Esophagus mucosa (tissue), 1 donor: ENCODE measurements at places on chromosomes 11 and 22. TPM values are rescaled to one million over a fixed set of nuclear protein-coding genes. Genes with fewer than 3 reads are reported as not detected.

GRCh38 chr22:23248583-23248982, 68.3 kb downstream of the BCR start:
- ATAC-seq = no peak

GRCh38 chr11:113465786-113466185, 9.4 kb downstream of the DRD2 start:
- no peak for ATAC-seq

FAM111B gene
- 9.6 TPM for total RNA-seq

DNA sequence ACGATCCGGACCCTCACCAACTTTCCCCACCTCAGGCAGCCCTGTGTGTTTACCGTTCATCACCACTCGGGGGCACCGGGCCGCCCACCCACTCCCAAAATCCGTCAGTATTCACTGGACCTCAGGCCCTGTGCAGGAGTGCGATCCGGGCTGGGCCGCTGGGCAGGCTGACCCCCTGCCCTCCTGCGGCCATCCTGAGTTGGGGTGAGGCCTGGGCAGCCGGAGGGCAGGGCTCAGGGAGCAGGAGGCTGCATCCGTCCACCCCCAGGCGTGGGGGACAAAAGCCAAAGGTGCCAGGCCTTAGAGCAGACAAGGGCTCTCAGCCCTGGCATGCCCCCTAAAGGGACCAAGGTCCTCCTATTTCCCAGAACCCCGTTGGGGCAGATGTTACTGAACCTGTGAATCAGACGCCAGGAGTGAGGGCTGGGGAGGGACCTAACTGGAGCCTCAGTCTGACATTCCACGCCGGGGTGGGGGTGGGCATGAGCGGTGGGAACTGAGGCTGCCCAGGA, 16.8 kb upstream of the TMEM191C start:
- no peak for ATAC-seq

- no peak for ATAC-seq
These were observed 55.9 kb upstream of the FGF3 start for GRCh38 chr11:69874984-69875624.

GRCh38 chr11:117466966-117467365, 139.3 kb downstream of the CEP164 start:
- ATAC-seq = no peak

- no peak for ATAC-seq
These were observed 11.2 kb upstream of the DGKZ start for GRCh38 chr11:46335890-46336562.

CTSC gene
- 86.4 TPM for total RNA-seq

DNA sequence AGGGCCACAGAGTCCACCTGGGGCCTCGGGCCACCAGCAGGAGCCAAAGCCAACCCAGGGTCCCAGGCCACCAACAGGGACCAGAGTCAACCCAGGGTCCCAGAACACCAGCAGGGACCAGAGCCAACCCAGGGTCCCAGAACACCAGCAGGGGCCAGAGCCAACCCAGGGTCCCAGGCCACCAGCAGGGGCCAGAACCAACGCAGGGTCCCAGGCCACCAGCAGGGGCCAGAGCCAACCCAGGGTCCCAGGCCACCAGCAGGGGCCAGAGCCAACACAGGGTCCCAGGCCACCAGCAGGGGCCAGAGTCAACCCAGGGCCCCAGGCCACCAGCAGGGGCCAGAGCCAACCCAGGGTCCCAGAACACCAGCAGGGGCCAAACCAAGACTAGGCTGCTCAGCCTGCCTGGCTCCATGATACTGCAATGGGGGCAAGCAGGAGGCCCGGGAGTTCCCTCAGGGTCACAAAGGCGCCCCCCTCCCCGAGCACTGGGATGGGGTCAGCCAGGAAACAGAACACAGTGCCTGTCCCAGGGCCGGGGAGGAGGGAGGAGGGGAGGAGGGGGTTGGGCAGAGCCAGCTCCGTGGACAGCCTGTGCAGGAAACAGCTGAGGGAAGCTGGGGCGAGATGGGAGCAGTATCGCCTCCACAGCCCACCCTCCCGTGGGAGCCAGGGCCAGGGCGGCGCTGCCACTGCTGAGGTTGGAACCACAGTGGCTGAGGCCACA, 62.0 kb upstream of the PRR5 start:
- peak; percentile 33 for ATAC-seq

GAS2L1 gene
- 27.7 TPM for total RNA-seq

- no peak for ATAC-seq
These were observed 77.7 kb downstream of the STIM1 start for GRCh38 chr11:3933165-3933628.

DNA sequence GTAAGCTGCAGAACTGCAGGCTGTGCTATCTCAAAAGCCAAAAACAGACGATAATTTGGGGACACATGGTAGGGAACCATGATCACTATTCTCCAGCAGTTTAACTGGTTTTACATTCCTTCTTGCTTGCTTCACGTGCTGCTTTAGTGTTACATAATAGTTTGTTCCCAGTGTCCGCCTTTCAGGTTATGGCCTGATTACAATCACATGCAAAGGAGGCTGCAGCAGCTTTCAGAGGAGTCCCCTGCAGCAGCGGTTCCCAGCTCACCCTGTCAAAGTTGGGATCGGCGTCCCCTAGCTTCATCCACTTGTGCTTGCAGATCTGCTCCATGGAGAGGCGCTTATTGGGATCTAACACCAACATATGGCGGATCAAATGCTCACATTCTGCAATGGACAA, 39.2 kb upstream of the APOA1 start:
- ATAC-seq = no peak

GRCh38 chr11:561148-562003, 606 bp downstream of the RASSF7 start:
- ATAC-seq = peak; percentile 48

DNA sequence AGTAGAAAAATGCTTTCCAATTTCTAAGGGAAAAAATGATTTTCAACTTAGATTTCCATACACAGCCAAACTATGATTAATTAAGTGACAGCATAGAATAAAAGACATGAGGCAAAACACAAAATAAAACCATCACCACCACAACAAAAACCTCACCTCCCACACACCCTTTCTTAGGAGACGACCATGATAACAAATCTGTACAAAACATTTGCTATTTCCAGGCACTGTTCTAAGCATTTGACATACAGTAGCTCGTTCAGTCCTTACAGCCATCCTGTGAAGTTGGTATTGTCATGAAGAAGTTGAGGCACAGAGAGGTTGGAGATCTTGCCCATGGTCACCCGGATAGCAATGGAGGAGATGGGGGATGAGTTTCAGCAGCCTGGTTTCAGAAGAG, 8.7 kb downstream of the SPI1 start:
- no peak for ATAC-seq

OR4A5 gene
- not detected for total RNA-seq

DNA sequence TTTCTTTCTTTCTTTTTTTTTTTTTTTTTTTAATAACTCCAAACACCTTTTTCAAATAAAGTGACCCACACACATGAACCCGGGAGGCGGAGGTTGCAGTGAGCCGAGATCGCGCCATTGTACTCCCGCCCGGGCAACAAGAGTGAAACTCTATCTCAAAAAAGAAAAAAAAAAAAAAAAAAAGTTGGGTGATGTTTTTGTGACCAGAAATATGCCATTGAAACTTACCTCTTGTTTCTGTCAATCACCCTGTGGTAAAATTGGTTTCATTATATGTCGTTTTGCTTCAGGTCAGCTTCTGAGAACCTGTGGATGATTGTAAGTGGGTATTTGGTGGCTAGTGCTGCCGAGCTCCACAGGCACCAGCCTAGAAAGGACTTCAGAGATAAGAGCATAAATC, 238.8 kb downstream of the TBC1D22A start:
- no peak for ATAC-seq

- ATAC-seq = no peak
These were observed 1862.4 kb upstream of the RAG2 start for GRCh38 chr11:38460429-38460828.

DNA sequence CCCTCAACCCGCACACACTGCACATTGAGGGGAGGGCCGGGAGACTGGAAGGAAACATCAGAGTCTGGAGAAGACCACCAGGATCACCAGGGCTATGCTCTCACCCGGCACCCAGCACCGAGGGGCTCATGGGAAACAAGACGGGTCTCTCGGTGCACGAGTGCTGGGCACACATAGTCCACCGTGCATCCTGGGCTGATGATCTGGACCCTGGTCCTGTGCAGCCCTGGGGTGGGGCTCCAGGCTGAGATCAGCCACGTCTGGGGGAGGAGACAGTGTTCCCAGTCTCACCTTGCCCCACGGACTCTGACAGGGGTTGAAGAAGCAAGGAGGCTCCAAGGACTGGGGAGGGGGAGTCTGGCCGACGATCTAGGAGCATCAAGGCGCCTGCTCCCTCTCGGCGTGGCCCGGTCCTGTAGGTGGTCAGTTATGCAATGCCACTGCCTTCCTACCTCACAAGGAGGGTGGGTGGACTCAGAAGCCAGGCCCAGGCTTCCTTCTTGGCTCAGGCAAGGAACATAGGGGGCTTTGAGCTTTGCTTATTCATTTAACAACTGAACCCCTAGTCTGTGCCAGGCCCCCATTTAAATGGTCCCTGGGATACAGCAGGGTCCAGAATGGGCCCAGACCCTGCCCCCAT, 11.4 kb upstream of the CD81 start:
- ATAC-seq = no peak

DNA sequence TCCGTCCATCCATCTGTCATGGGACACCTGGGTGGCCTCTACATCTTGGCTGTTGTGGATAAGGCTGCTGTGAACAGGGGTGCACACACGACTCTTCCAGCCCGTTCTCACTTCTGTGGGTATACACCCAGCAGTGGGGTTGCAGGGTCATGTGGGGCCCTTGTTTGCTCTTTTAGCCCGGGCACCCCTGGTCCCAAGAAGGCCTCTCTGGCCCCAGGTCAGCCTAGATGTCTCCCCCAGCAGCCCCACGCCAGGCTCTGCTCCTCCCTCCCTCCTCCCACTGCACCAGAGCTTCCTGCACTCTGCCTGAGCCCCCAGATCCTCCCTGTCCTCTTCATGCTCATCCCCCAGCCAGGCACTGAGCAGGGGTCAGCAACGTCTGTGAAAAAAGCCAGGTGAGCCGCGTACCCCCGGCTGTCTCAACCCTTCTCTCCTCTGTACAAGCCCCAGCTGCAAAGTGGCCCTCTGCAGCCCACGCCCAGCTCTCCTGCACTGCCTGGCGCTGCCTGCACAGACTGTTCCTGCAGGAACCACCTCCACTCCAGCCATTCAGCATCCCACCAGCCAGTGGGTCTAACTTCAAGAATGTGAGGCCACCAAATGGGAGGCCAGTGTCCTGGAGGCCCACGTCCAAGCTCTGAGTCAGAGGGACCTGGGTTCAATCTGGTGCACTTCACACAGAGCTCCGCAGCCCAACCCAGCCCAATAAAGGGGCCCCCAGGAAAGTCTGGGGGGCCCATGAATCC, 1508.9 kb downstream of the BRD1 start:
- ATAC-seq = no peak

DNA sequence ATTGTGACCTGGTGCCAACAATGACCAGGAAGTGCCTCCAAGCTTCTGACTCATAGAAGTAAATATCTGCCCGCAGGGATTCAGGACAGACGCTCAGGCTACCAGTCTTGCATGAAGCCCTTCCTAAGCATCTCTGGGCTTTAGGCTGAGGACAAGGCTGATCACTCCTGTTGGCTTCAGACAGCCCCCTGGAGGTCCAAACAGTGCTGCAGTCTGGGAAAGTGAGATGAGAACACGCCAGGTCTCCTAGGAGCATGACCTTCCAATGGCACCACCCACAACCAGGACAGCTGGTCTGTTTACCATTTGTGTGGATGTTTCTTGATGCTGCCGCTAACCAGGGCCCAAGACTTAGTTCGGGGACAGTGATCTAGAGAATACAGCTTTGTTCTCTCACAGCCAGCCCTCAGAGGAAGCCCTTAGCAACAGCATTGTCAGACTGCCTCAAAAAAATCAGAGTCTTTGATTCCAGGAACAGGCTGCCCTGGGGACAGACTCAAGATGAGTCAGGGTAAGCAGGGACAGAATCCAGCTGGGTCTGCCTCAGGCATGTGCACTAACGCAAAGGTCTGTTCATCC, 111.2 kb downstream of the ZNF280B start:
- ATAC-seq = no peak

GRCh38 chr11:74896311-74896710, 52.6 kb downstream of the XRRA1 start:
- no peak for ATAC-seq

GRCh38 chr22:34776817-34777216, 289.1 kb upstream of the ISX start:
- ATAC-seq = no peak

MS4A15 gene
- not detected for total RNA-seq

JAML gene
- 2.7 TPM for total RNA-seq

NAALADL1 gene
- 2.7 TPM for total RNA-seq

DNA sequence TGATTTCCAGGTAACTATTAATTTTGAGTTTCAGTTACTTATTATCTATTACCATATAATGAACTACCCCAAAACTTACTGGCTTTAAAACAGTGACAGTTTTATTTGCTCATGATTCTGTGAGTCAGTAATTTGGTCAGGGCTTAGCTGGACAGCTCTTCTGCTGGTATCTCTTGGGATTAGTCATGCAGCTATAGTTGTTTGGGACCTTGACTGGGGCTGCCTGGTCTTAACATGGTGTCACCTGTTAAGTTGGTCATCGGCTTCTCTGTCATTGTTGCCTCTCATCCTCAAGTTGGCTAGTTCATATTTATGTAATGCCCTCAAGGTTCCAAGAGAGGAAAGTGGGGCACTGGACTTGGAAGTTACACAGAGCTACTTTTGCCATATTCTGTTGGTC, 177.5 kb downstream of the TMEM135 start:
- ATAC-seq = no peak

NF2 gene
- 32.3 TPM for total RNA-seq

SLC22A25 gene
- not detected for total RNA-seq

- no peak for ATAC-seq
These were observed 103.2 kb downstream of the MICAL3 start for GRCh38 chr22:17920992-17921650.

- no peak for ATAC-seq
These were observed 54.2 kb downstream of the TEAD1 start for GRCh38 chr11:12728417-12728816.

ZBTB3 gene
- 8.0 TPM for total RNA-seq

DNA sequence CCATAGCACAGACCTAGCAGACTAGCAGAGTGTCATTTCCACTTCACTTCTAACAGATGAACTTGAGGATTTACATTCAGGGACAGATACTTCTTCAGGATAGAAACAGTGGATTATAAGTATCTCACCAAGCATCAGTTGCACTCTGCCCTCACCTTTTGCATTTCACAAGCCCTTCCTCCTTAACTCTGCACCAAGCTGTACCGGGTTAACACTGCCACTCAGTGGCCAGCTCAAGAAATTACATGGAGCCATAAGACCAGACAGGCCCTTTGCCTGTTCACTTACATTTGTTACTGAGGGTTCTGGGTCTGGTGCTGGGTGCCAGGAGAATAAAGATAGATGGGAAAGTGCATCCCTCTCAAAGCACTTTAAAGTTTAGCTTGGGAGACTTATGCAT, 309.8 kb downstream of the SHANK2 start:
- ATAC-seq = no peak

GRCh38 chr11:81596704-81597103, 1137.0 kb downstream of the FAM181B start:
- no peak for ATAC-seq
